ENCODE measurements at places on chromosomes 16 and 17. TPM values are rescaled to one million over a fixed set of nuclear protein-coding genes. Genes with fewer than 3 reads are reported as not detected.
A peak's percentile ranks its signal among the peaks of the same experiment; 100 is the strongest.

GRCh38 chr17:81398176-81398831 is 3.0 kb downstream of the BAHCC1 start:
- peak overlapping the region; percentile 99 for H3K27ac ChIP-seq
- peaks cover 9% of the 10 kb centered on the region for H3K4me1 ChIP-seq
- H3K27me3 ChIP-seq: no peaks in the 10 kb centered on the region
- peak overlapping the region; percentile 89 for H3K4me3 ChIP-seq
- no peaks in the 10 kb centered on the region for H3K36me3 ChIP-seq

- H3K27ac ChIP-seq: peak overlapping the region; percentile 36
- no peaks in the 10 kb centered on the region for H3K4me1 ChIP-seq
- no peaks in the 10 kb centered on the region for H3K36me3 ChIP-seq
- peaks cover 5% of the 10 kb centered on the region for H3K27me3 ChIP-seq
- peak; percentile 86 for DNase-seq
Measured at GRCh38 chr17:49193513-49194296, 16.7 kb downstream of the GNGT2 start.

DNA sequence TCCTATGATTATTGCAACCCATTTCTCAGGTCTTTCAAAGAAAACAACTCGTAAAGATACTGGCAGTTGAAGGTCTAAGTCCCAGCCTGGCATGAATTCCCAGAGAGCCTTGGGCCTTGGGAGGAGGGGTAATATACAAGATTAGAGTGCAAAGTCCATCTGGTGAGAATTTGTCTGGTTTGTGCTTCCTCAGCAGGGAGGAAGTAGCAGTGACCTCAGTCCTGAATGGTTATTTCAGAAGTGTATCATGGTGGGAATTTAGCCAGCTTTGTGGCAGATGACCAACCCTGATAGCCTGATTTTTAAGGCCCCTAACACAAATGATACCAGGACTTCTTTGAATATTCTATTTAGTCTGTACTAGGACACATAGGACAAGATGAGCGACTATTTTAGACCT is 151.2 kb upstream of the TBX2 start:
- no peak overlapping the region for H3K4me3 ChIP-seq
- H3K27me3 ChIP-seq: no peaks in the 10 kb centered on the region
- H3K4me1 ChIP-seq: peaks cover 6% of the 10 kb centered on the region
- no peaks in the 10 kb centered on the region for H3K36me3 ChIP-seq

The CCL8 gene
- not detected for total RNA-seq

The PLEKHM1 gene
- total RNA-seq: 14.5 TPM

DNA sequence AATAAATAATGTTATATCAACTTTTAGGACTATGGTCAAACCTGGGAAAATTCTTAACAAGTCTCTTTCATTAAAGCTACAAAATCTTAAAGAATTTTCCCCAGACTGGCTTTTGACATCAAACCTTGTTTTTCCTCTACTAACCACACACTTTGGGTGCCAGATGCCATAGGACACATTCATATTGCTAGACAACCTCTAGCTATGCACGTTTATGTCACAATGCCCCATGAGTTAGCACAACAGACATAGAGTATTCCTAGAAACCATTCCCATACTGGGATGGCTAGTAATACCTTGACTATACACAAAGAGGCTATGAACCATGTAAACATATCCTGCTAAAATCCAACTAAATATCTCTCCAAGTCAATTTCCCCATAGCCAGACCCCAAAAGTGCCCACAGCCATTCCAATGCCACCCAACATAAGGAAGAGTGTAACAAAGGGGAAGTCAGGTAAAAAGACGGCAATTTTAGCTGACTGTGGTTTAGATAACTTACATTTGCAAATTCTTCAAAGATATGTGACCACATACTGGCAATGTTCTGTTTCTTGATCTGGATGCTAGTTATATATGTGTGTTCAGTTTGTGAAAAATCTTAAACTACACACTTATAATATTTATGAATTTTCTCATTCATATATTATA is 23.4 kb downstream of the SMURF2 start:
- no peaks in the 10 kb centered on the region for H3K4me1 ChIP-seq
- H3K4me3 ChIP-seq: no peak overlapping the region
- H3K27me3 ChIP-seq: no peaks in the 10 kb centered on the region
- no peak overlapping the region for H3K27ac ChIP-seq

The ZNF205 gene
- 16.3 TPM for total RNA-seq

GRCh38 chr16:75361936-75362335 is 71.4 kb downstream of the CFDP1 start:
- no peaks in the 10 kb centered on the region for H3K27me3 ChIP-seq
- no peak for DNase-seq
- no peaks in the 10 kb centered on the region for H3K4me1 ChIP-seq
- peaks cover 24% of the 10 kb centered on the region for H3K36me3 ChIP-seq
- H3K27ac ChIP-seq: no peak overlapping the region

The CSH1 gene
- total RNA-seq: not detected

The OR1F1 gene
- 0.25 TPM for total RNA-seq

- peak; percentile 31 for DNase-seq
- no peaks in the 10 kb centered on the region for H3K4me1 ChIP-seq
- no peaks in the 10 kb centered on the region for H3K27me3 ChIP-seq
- no peaks in the 10 kb centered on the region for H3K36me3 ChIP-seq
- no peak overlapping the region for H3K4me3 ChIP-seq
Measured at GRCh38 chr17:77358801-77359200, 218.0 kb downstream of the SEC14L1 start.

The PRR15L gene
- 1.0 TPM for total RNA-seq

The KRT24 gene
- not detected for total RNA-seq

- no peak overlapping the region for H3K4me3 ChIP-seq
- no peak overlapping the region for H3K27ac ChIP-seq
- no peaks in the 10 kb centered on the region for H3K36me3 ChIP-seq
Measured at GRCh38 chr17:73423159-73423715, 111.4 kb upstream of the CDC42EP4 start.

The ORC6 gene
- total RNA-seq: 94.9 TPM

Measured in endodermal cell (in vitro differentiated cells).